AG08395 (cell line): ENCODE measurements at places on chromosomes 12 and 14.

DNA sequence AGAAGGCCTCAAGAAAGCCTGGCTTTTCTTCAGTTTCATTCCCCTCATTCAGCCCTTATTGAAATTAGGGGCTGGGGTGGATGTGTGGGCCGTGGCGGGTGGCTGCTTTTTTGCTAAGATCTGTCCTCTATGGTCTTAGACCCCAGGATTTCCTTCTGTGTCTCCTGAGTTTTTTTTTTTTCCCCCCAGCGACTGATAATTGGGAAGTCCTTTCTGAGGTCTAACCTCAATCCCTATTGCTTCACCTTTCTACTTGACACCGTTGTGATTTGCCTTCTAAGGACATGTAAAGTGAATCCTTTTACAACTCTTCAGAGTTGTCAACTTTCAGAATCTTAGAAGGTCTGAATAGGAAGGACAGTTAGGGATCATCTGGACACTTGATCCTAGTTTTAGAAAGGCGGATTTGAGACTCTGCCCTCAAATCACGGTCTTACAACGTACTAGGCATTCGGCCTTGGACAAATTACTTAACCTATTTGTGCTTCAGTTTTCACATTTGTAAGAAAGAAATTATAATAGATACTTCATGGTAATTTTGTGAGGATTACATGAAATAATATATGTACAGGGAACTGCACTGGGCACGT is 4.4 kb downstream of the GPR84 start:
- no peak for DNase-seq

- peak; percentile 67 for DNase-seq
These were observed 141.3 kb downstream of the KTN1 start for GRCh38 chr14:55721353-55721752.

- DNase-seq: no peak
These were observed 29.8 kb downstream of the NCOR2 start for GRCh38 chr12:124537525-124538193.

GRCh38 chr12:12282202-12282601 is 15.4 kb upstream of the LRP6 start:
- DNase-seq: no peak

DNA sequence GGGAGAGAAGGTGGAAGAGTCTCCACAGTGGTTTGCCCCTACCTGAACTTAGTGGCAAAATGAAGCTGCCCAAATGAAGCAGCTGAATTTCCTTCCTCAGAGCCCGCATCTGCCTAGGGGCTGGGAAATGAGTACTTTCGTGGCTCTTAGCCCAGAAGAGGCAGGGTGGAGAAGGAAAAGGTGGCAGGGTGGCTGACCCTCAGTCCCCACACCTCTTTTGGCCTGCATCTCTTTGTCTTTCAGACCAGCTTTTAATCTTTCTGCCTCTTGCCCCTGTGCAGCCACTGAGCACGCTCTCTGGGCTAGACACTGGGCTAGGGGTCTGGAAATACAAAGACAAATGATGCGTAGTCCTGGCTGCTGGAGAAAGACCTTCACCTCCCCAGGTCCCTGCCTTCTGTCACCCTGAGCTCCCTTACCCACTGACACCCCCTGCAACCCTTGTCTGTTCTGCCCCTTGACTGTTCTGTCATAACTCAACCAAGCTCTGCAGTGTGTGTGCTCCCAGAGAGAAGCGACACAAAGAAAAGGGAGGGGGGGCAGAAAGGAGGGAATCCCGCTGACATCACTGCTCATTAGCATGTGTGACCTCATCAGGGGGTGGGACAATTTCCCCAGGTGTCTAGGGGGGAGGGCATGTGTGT is 371 bp upstream of the REM2 start:
- DNase-seq: peak; percentile 59

DNA sequence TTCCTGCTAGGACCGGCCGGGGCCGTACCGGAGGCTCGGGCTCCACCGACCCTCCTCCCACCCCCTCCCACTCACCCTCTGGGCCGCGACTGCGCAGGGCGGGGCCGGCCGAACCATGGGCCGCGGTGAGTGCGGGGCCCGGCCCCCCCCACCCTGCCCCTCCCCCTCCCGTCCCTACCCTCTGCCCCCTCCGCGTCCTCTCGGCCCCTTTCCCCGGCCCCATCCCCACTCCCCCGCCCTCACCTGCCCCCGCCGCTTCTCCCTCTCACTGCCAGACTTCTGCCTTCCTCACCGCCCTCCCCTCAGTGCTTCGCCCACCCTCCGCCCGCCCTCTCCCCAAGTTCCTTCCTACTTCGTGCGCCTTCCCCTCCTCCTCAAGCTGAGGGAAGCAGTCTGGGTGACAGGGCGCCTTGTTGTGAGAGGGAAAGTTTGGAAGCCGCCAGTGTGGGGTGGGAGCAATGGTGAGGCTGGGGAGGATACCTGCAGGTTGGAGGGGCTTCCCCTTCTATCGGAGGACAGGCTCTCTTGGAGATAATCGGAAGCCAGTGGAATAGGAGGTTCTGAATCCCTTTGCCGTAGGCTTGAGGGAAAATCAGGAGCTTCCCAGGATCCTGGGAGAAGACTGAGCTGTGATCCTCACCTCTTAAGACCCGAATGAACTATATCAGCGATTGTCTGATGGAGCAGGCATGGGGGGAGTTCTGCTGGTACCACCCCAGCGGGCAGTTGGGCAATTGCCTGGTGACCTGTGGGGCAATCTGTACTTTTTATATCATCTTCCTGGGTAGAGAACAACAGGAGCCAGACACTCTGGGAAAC is 472 bp downstream of the MBD6 start:
- no peak for DNase-seq

DNA sequence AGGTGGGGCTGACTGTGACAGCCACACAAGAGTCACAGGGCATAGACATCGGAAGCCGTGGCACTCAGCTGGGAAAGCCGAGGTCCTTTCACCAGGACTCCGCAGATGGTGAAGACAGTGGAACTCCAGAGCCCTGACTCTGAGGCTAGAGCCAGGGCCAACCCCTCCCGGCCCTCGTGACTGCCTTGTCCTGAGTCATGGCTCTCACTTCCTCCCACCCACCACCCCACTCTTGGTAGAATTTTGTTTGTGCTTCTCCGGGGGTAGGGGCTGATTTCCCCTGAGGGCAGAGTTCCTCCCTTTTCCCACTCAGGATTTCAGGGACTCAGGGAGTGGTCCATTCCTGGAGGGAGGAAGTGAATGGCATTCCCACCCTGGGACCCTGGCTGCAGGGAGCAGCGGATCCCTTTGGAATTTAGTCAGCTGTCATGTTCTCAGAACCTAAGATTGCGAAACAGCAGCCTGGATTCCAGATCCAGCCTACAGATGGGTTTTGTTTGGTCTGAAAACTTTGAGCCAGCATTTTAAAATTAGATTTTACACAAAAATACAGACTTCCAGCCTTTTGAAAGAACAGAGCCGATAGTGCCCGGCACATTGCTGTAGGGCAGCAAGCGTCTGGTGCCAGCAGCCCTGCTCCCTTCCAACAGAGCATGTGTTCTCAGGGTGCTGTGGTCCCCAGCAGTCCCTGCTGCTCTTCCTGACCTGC is 50.7 kb downstream of the TPCN1 start:
- peak; percentile 95 for DNase-seq
